Natural killer cell (primary cell): ENCODE measurements at places on chromosomes 6 and 20. TPM values are rescaled to one million over a fixed set of nuclear protein-coding genes. Genes with fewer than 3 reads are reported as not detected.

The MDFI gene
- total RNA-seq = not detected

GRCh38 chr6:69894578-69895347, 28.4 kb downstream of the COL19A1 start:
- DNase-seq = no peak

GRCh38 chr6:78942446-78942845, 75.1 kb downstream of the IRAK1BP1 start:
- no peak for DNase-seq

The ZBP1 gene
- 99.7 TPM for total RNA-seq

The VSX1 gene
- not detected for total RNA-seq

DNA sequence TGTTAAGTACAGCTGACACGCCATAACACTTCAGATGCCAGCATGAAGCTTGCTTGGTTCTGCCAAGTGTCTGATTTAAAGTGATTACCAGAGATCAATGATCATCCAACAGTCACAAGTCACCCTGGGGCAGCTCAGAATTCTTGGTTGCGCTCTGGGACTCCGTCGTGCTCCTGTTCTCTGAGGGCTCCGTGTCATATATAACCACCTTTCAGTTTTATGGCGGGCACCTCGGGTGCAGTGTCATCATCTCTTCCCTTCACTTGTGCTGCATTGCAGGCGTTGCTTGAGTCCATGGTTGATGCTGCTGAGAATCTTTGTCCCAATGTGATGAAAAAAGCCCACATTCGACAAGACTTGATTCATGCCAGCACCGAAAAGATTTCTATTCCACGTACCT, 101.4 kb upstream of the SCGN start:
- DNase-seq = no peak

The COL9A3 gene
- total RNA-seq = not detected

The BPIFA1 gene
- not detected for total RNA-seq

- peak; percentile 50 for DNase-seq
Measured at GRCh38 chr6:119312875-119313338, 36.7 kb downstream of the MAN1A1 start.

GRCh38 chr6:37210313-37210968, 40.5 kb downstream of the PIM1 start:
- DNase-seq = peak; percentile 57

- DNase-seq = no peak
Measured at GRCh38 chr20:13461849-13462458, 176.8 kb downstream of the TASP1 start.

DNA sequence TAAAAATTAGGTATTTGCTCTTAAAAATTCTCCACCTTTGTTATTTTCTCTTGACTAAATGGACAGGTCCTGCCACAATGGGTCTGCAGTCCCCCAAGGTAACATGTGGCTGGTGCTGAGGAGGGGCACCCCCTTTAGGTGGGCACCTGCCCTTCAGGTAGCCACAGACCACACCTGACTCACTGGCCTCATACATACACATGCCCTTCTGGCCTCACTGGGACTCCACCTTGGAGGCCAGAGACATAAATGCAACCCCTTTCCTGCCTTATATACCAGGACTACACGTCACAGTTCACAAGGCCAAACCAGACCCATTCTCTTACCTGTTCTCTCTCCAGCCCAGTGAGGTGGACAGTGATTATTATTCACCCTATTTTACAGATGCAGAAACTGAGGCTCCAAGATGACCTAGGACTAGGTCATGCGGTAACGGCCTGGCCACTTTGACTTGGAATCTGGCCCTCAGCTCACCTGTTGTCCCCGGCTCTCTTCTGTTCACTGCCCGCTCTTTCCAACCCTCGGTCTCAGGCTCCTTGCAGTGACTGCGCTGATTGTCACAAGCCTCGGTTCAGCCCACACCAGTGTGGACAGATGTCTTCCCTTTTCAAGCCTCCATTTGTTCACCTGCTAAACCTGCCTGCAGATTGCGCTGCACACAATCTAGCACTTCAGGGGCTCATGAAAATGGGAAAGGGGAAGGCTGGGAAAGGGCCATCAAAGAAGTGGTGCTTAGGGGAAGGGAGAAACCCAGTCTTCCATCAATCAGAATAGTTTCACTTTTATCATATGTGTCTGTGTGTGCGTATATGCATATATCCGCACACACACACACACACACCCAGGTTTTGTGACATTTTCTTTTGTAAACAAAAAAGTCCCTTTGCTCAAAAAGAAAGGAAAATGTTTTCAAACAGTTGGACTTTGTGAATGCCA, 121.7 kb downstream of the BCAS1 start:
- peak; percentile 21 for DNase-seq

- no peak for DNase-seq
Measured at GRCh38 chr6:53378208-53378607, 29.5 kb upstream of the ELOVL5 start.

- DNase-seq = peak; percentile 91
Measured at GRCh38 chr6:24721461-24722215, 2.7 kb upstream of the C6orf62 start.

The XKR7 gene
- total RNA-seq = not detected

The PRKN gene
- 1.9 TPM for total RNA-seq

DNA sequence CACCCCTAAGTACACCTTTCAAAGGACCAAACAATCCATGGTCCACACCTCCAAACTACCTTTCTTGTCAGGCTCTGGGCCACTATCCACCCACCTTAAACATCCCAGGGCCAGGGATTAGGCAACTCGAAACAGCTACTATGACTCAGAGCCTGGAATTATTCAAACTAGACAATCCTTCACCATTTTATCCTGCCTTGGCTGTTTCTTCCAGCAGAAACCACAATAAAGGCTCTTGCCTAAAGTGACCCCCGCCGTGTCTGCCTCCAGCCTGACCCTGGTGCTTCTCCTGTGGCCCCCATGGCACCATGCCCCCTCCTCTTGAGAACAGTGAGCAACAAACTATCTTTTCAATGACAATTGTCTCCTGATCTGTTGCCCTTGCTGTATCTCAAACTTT, 195.5 kb downstream of the EPM2A start:
- no peak for DNase-seq

DNA sequence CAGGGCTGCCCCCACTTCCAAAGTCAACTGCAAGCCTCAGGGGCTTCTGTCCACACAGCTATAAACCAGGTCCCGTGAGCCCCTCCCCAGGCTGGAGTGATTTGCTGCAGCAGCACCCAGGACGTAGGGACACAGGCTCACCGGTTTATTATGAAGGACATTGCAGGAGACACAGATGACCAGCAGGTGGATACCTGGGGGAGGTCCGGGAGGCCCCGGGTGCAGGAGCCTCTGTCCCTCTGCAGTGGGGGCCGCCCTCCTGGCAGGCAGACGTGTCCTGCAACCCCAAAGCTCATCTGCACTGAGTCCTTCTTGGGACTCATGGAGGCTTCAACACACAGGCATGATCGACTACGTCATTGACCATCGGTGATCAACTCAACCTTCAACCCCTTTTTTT, 14.5 kb upstream of the NTSR1 start:
- no peak for DNase-seq

DNA sequence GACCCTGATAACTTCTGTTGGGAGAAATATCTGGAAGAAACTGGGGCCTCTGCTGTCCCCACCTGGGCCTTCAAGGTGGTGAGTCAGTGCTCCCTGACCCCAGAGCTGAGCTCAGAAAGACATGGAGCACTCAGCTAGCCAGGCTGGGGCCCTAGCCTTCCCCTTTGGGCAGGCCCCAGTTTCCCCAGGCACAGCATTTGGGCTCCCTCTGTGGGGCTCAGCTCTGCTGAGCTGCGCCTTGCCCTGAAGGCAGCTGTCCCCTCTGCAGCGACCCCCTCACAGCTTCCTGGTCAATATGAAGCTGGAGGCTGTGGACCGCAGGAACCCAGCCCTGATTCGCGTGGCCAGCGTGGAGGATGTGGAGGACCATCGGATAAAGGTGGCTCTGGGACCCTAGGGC, 24.8 kb upstream of the SGK2 start:
- DNase-seq = no peak

GRCh38 chr6:14763616-14764015, 482.3 kb upstream of the JARID2 start:
- DNase-seq = no peak

The CPNE5 gene
- 2.0 TPM for total RNA-seq

DNA sequence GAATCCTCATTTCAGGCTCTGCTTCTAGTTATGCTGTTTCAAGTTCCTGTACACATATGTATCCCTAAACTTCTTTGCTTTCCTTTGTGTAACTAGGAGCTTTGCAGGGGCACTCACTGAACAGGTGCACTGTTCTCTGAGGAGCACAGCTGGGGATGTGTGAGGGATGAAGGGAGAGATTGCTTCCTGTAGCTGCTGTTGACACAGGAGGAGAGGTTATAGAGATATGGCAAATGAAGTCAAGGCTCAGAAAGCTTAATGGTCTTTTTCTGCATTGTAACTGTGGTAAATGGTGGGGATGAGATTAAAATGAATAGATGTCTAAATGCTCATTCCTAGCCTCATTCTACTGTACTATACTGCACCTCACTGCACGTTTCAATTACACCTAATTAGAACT, 454.3 kb downstream of the BTBD3 start:
- DNase-seq = no peak

DNA sequence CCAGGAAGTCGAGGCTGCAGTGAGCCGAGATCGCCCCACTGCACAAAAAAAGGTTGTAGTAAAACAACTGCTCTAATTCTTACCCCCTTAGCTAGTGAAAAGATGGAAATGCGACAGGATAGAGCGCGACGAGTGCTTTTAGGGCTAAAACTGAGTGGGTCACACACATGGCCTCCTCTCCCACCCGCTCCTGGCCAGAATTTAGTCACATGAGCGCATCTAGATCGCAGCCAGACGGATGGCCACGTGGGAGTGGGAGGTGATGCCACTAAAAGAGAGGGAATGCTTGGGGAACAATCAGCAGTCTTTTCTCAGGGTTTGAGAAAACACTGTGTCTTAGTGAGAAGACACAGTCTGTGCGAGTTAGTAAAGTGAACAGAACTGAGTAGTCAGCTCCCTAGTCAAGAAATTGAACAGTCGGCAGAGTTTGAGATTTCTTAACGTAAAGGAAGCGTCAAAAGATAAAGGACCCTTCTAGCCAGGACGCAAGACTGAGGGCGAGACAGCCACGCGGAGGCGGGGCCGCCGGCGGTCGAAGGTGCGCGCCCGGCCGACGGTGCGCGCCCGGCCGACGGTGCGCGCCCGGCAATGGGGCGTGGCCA, 664 bp upstream of the ACTR5 start:
- no peak for DNase-seq

GRCh38 chr6:79070206-79070825, 7.7 kb downstream of the PHIP start:
- DNase-seq = no peak

The BANF2 gene
- total RNA-seq = not detected

DNA sequence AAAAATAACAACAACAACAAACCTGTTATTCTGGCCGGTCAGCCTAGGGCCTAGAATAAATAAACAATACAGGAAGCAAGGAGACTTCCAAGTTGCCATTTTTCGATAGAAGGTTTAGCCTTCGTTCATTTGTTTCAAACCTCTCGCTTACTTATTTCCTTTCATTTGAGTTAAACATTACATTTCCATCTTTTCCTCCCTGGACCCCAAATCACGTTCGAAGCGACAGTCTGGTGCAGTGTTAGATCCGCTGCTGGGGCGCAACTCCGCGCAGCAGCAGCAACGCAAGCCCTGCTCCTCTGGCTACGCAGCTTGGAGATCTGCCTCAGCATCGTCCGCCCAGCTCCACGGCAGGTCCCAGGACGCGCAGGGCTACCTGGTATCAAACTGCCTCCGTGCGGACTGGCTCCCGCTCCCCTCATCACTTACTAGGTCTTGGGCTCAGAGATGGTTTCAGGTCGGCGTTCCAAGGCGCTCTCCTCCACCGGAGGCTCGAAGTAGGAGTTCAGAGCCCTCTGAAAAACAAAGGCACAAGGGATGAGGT, 530 bp downstream of the TDP2 start:
- no peak for DNase-seq

DNA sequence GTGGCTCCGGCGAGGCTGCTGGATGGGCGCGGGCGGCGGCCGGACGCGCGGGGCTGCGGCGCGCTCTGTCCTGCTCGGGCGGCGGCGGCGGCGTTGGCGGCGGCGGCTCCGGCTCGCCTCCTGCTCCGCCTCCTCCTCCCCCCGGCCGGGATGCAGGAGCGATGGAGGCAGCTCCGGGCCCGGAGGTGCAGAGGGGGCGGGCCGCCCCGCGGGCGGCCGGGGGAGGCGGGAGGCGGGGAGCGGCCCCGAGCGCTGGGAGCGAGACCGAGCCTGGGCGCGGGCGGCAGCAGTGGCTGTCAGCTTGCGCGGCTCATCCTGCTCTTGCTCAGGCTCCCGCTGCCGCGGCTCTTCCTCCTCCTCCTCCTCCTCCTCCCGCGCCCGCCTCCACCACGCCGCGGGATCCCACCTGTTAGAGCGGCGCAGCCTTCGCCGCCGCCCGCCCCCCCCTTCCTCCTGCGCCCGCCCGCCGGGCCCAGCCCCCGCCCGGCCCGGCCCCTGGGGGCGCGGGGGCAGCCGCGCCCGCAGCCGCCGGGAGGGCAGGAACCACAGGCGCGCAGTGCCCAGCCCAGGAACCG, at the start of gene NOL4L:
Gene NOL4L, minus strand, starts transcription at position 323 of the 575 bp plus-strand sequence. CDS start 443 bp downstream, outside the sequence.
- no peak for DNase-seq

- DNase-seq = no peak
Measured at GRCh38 chr20:7505835-7506221, 434.4 kb downstream of the HAO1 start.

DNA sequence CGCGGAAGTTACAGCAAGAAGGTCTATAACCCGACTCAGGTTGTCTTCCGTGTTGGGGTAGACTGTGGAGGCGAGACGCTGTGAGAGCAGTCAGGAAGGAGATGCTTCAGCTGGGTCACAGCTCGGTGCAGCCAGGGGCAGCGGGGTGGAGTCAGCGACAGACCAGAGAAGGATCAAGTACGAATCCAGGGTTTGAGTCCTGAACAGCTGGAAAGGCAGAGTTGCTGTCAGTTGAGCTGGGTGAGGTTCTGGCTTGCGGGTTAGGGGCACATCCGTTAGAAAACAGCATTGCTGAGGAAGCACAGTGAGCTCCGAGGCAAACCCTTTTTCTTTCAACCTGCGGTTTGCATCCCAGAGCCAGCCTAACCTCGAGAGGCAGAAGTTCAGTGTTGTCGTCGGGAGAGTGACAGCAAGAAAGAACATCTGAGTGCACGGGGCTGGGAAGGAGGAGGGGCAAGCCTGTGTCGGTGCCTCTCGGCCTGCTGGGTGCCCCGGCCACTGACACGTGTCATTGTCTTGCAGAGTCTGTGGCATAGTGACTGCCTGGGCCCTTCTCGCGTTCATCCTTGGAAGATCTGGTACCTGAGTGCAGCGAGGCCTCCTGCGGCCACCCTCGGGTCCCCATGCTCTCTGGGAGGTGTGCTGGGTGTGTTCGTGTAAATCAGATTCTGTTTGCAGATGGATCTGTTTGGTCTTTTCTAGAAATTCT, 20.0 kb downstream of the PNLDC1 start:
- peak; percentile 58 for DNase-seq

The SAMD5 gene
- total RNA-seq = not detected

- no peak for DNase-seq
Measured at GRCh38 chr6:156873654-156874380, 96.6 kb downstream of the ARID1B start.

GRCh38 chr20:22232473-22232872, 351.9 kb downstream of the FOXA2 start:
- DNase-seq = no peak
